ENCODE measurements at places on chromosomes 1 and 21.
A peak's percentile ranks its signal among the peaks of the same experiment; 100 is the strongest.

GRCh38 chr1:19918057-19918456 is 5.4 kb downstream of the PLA2G2E start:
- peak; percentile 58 for DNase-seq

- DNase-seq, result no peak
Measured at GRCh38 chr1:5798904-5799303, 193.3 kb downstream of the NPHP4 start.

DNA sequence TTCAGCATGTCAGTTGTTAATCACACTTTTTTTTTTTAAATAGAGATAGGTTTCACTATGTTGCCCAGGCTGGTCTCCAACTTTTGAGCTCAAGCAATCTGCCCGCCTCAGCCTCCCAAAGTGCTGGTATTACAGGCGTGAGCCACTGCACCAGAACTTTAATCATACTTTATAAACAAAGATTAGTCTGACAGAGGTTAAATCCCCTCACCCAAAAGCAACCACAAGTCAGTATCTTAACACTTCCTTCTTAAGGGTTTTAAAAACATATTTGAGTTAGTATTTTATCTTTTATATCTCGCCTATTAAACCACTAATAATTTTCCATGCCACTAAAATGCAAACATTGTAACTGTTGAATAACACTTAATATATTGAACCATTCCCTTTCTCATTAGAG is 70.2 kb downstream of the COP1 start:
- DNase-seq, result no peak

GRCh38 chr1:202561726-202562443 is 148.4 kb downstream of the SYT2 start:
- no peak for DNase-seq

DNA sequence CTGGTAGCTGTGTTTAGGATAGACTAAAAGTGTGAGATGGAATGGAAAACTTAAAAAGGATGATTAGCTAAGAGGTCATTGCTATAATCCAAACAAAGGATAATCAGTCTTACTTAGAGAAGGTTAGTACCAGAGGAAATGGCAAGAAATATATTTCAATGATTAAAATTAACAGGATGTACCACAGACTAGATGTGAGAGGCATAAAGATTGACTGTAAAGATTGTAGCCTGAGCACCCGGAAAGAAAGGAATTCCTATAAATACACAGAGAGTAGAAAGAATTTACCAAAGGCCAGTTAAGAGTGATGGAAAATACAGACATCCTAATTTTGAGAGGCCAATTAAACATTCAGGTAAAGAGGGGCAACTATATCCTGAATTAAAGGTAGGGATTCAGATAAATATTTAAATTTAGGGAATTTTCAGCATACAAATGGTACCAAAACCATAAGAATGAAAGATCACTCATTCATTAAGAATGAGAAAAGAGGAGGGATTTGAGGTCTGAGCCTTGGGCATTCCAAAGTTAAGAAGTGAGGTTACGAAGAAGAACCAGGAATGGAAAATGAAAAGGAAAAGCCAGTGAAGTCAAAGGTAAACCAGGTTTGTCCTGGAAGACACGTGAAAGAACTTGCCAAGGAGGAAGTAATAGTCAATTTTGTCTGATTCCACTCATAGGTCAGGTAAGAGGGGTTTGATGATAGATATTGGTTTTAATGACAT is 46.4 kb upstream of the RGS1 start:
- no peak for DNase-seq

DNA sequence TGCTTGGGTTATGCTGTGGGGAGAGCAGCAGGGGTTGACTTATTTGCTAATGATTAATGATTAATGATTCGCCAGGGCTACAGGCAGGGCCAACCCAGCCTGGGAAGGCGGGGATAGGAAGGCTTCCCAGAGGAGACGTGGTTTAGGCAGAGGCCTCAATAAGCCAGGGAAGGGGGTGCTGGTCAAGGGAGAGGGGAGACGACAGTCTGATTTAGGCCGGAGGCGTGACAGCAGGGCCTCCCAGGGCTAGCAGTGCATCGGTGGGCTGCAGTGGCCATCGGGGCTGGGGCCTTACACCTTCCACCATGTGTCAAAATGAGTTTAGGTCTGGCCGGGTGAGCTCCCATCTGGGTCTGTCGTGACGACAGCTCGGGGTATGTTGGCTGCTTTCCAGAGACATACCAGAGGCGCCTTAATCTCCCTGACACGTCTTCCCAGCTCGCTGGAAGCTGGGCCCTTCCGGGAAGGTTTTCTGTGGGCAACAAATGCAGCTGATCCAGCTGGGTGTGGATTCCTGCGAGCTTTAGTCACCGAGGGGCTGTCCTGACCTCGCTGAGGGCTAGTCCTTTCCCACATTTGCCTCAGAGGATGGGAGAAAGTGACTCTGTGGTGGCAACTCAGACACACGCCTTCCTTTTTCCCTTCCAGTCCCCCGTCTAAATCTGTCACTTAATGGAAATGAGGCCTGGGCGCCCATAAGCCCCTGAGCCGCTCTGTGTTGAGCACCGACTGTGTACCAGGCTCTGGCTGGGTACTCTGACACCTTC is 3.7 kb upstream of the SLC1A7 start:
- peak; percentile 99 for DNase-seq

- no peak for DNase-seq
Measured at GRCh38 chr1:1243807-1244191, 2.7 kb downstream of the C1QTNF12 start.

DNA sequence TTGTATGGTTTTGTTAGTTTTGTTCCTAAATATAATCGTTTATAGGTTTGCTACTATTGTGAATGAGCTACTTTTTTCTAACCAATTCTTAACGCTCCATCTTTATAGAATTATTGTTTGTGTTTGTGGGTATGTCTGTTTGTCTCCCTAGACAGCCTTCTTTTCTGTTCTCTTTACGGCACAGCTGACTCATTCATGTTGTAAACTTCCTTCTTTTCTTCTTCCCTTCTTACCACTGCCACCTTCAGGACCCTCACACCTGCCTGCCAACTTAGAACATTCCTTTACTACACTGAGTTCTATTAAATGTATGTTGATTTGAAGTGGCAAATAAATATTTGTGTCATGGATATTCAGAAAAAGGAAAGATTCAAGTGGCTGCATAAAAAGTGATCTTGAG is 29.1 kb downstream of the AK5 start:
- no peak for DNase-seq

GRCh38 chr1:12039164-12039525 is 19.8 kb downstream of the MIIP start:
- DNase-seq, result no peak

DNA sequence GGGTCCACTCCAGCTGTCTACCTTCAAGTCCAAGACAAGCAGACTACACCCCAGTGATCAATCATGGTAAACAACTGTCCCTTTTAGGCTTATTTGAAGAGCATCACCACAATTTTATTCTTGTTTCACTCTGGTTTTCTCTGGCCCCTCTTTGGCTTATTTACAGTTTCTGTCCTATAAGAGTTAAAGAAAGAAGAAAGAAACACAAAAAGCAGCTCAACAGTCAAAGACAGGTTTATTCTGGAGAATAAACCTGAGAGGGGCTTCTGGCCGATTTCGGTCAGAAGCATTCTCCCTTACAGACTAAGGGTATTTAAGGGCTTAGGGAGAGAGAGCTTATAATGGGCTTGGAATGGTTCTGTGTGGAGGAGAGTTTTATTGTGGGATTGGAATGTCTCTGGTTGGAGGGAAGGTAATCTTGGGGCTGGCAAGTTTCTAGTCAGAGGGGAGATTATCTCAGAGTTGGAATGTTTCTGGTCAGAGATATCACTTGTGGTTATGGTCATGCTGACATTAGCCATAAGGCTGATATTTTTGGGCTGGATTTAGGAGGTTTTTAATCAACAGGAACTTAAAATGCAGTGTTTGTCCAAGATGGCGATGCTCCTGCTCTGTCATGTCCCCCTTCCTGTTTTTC is 161.0 kb downstream of the URB2 start:
- no peak for DNase-seq

GRCh38 chr21:31929548-31929947 is 56.7 kb downstream of the HUNK start:
- DNase-seq, result no peak

DNA sequence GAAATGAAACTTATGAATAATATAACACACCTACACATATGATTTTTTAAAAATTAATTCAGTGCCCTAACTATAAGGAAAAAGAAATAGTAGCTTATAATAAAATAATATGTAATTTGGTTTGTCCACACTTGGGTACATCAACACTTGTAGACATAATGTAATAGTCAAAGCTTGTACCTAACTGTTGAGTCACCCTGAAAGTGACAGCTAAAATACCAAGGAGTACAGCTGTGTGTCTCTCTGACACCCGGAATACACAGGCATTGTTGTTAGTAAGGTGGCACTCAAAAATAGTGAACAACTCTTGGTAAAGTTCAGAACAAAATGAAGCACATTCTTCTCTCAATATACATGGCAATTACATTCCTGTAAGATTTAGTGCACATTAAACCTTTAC is 243.4 kb downstream of the TRABD2B start:
- no peak for DNase-seq

DNA sequence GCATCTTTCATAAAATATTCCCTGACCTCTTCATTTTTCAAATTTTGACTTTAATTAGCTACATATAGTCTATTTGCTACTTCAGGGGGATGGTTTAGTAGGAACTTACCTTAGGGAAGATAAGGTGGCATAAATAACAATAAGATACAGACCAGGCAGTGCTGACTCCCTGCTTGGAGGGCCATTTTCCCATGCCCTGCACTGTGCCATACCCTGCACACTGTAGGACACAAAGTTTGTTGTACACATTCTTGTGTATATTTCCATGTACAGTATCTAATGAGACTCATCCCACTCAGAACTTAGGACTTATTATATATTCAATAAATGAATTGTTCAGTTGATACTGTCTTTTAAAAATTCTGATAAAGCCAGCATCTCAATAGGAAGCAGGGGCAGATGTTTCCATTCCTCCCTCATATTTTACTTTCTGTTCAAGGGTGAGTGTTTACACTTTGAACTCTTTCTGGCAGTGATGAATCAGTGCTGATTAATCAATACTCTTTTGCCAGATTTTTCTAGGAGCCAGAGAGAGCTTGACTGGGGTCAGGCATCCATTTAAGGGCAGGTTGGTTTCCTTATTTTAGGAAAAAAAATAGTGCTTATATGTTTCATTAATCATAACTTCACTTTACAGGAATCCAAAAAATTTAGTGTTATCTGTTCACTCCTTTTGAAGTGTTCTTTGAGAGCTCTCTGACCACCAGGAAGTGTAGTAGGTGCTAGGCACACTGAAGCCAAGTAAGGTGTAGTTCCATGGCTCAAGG is 30.6 kb downstream of the MPZL1 start:
- DNase-seq, result no peak

GRCh38 chr1:172298911-172299310 is 121.6 kb upstream of the C1orf105 start:
- DNase-seq, result no peak

GRCh38 chr1:227437495-227438008 is 119.3 kb upstream of the CDC42BPA start:
- DNase-seq, result peak; percentile 31

DNA sequence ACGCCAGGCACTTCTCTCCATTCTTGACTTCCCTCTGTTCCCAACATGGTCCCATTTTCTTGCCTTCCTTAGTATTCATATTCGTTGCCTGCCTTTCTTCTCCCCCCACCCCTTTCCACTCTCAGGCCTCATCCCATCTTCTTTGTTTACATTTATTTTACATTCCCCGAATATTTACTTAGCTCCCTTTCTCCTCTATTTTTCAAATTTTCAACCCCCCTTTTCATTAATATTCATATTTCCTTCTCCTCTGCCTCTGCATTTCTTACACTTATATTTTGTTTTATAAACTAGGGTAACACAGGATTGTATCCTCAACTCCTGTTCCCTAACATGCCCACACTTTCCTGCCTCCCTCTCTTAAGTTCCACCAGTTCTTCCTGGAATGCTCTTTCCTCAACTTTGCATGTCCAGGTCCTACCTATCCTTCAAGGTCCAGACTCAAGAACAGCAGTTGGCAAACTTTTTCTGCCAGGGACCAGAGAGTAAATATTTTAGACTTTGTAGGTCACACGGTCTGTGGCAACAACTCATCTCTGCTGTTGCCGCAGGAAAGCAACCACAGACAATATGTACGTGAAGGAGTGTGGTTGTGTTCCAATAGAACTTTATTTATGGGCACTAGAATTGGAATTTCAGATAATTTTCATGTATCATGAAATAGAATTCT is 29.8 kb upstream of the A3GALT2 start:
- no peak for DNase-seq

- no peak for DNase-seq
Measured at GRCh38 chr1:53366901-53367502, 39.1 kb upstream of the LRP8 start.

- DNase-seq, result no peak
Measured at GRCh38 chr1:177966199-177966598, 3.7 kb downstream of the SEC16B start.

GRCh38 chr1:204357551-204358490 is 1.9 kb downstream of the PLEKHA6 start:
- DNase-seq, result no peak

DNA sequence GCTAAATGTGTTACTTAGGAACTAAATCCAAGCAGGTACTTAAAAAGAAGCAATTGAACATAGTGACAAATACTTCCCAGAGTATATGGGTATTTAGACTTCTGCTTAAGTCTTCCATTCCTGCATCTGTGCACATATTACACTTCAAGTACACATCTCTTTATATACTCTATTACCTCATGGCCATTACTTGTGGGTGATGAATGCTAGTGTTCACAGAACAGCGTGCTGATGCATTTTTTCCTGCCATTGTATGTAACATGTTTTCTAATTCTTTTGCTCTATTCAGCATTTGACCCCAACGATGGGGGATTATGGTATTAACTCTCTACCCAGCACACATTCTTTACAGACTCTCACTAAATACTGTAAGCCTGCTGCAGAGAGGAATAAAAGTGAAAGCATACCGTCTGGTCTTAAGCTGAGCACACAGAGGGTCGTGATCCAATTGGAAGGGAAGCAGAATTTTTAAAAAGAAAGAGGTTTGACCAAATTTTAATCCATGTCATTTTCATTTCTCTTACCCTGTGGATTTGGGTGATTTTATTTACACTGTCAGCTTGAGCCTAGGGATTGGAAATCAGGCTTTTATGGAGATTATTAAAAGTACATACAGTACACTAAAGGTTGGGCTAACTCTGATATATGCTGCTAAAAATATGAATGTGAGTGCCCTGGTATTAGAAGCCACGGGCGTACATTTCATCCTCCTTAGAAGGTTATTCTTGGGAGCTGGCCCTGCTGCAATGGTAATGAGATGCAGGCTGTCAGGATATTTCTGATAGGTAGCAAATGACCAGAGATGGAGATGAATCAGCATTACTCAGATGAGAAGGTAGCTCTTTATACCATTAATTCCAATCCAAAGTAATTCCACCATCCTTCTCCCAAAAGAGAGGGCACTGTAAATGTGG is 95.5 kb upstream of the PROX1 start:
- no peak for DNase-seq

DNA sequence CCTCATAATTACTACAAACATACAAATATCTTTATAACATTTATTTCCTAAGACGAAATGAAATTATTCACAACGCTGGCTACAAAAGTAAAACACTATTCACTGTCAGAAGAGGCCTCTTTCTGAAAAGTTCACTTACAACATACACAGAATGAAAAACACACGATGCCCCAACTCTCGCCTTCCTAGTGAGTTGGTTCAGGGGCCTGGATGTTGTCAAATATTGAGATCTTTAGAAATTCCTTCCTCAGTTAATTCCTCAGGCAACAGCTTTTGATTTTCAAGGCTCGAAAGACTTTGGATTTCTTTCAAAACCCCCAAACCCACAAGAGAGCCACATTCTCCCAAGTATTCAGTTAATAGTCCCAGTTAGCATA is 14.2 kb upstream of the KCNE1 start:
- DNase-seq, result no peak

All from brain microvascular endothelial cell (primary cell).